ENCODE measurements at places on chromosomes 3 and 15. TPM values are rescaled to one million over a fixed set of nuclear protein-coding genes. Genes with fewer than 3 reads are reported as not detected.
A peak's percentile ranks its signal among the peaks of the same experiment; 100 is the strongest.

- H3K4me1 ChIP-seq: no peaks in the 10 kb centered on the region
- no peaks in the 10 kb centered on the region for H3K36me3 ChIP-seq
- no peak overlapping the region for H3K27ac ChIP-seq
- H3K4me3 ChIP-seq: no peak overlapping the region
- H3K27me3 ChIP-seq: no peaks in the 10 kb centered on the region
These were observed 148.5 kb downstream of the SOX2 start for GRCh38 chr3:181860235-181860634.

- H3K27me3 ChIP-seq: no peaks in the 10 kb centered on the region
- H3K4me3 ChIP-seq: no peak overlapping the region
- DNase-seq: no peak
- no peaks in the 10 kb centered on the region for H3K4me1 ChIP-seq
These were observed 155.9 kb upstream of the BCL6 start for GRCh38 chr3:187900993-187901755.

SYNPR gene
- not detected for total RNA-seq

PARP3 gene
- total RNA-seq: 18.1 TPM

DNA sequence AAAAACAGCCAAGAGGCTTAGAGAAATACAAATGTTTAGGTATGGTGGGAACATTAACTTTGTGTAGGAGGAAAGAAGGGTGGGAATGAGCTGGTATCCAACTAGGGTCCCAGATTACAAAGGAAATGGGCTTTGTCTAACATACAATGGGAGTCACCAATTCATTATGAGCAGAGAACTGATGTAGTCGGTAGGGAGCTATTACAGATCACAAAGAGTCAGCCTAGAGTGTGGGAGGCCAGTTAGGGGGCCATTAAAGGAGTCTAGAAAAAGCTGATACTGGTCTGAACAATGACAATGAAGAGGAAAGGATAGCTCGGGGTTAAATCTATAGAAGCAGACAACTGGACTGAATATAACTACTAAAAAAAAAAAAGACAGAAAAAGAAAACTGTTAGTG is 15.5 kb downstream of the ANO10 start:
- H3K4me3 ChIP-seq: no peak overlapping the region
- no peaks in the 10 kb centered on the region for H3K36me3 ChIP-seq
- H3K27ac ChIP-seq: no peak overlapping the region
- H3K4me1 ChIP-seq: no peaks in the 10 kb centered on the region

- no peaks in the 10 kb centered on the region for H3K4me1 ChIP-seq
- H3K4me3 ChIP-seq: no peak overlapping the region
- H3K27me3 ChIP-seq: no peaks in the 10 kb centered on the region
- H3K27ac ChIP-seq: no peak overlapping the region
These were observed 2.6 kb downstream of the CLDN1 start for GRCh38 chr3:190319660-190320059.

GRCh38 chr3:145704020-145704419 is 457.0 kb downstream of the PLOD2 start:
- H3K4me1 ChIP-seq: no peaks in the 10 kb centered on the region
- no peaks in the 10 kb centered on the region for H3K27me3 ChIP-seq
- DNase-seq: no peak
- no peaks in the 10 kb centered on the region for H3K36me3 ChIP-seq
- no peak overlapping the region for H3K27ac ChIP-seq

DNA sequence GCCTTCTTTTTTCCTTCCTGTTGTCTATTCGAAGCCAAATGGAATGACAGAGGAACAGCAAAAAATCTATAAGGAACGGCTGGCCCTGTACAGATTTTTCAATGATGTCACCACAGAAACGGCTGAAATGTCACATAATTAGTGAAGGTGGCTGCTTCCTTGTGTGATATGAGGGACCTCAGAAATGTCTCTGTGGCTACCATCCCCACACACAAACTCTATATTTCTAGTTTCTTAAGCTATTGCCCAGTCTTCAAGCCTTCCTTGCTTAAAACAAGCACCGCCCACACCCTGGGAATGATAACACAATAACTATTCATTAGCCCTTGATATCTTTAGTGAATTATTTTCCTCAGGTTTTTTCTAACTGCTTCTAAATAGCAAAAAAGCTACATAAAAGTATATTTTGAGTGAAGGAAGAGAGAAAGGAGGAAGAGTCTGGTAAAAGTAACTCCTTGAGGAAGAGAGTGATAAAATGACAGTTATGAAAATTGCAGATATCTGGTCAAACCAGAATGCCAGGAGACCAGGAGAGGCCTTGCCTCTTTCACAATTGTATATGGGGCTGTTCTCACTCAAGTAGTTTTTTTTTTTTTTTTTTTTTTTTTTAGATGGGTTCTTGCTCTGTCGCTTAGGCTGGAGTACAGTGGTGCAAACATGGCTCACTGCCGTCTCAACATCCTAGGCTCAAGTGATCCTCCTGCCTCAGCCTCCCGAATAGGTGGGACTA is 38.7 kb downstream of the FMN1 start:
- DNase-seq: no peak
- no peak overlapping the region for H3K4me3 ChIP-seq
- no peaks in the 10 kb centered on the region for H3K36me3 ChIP-seq
- H3K27me3 ChIP-seq: no peaks in the 10 kb centered on the region
- no peak overlapping the region for H3K27ac ChIP-seq
- H3K4me1 ChIP-seq: no peaks in the 10 kb centered on the region

GRCh38 chr3:138066383-138066782 is 49.0 kb downstream of the DZIP1L start:
- DNase-seq: no peak
- no peaks in the 10 kb centered on the region for H3K36me3 ChIP-seq
- H3K4me3 ChIP-seq: no peak overlapping the region
- H3K4me1 ChIP-seq: no peaks in the 10 kb centered on the region
- H3K27ac ChIP-seq: no peak overlapping the region

UBAP1L gene
- total RNA-seq: 5.4 TPM

GRCh38 chr3:128625409-128625945 is 25.1 kb downstream of the RPN1 start:
- H3K27me3 ChIP-seq: no peaks in the 10 kb centered on the region
- no peak for DNase-seq
- H3K4me1 ChIP-seq: no peaks in the 10 kb centered on the region
- H3K4me3 ChIP-seq: no peak overlapping the region
- peaks cover 2% of the 10 kb centered on the region for H3K36me3 ChIP-seq

UTS2B gene
- 0.78 TPM for total RNA-seq

SCAMP5 gene
- total RNA-seq: 5.8 TPM

GOLGB1 gene
- 74.0 TPM for total RNA-seq

DNA sequence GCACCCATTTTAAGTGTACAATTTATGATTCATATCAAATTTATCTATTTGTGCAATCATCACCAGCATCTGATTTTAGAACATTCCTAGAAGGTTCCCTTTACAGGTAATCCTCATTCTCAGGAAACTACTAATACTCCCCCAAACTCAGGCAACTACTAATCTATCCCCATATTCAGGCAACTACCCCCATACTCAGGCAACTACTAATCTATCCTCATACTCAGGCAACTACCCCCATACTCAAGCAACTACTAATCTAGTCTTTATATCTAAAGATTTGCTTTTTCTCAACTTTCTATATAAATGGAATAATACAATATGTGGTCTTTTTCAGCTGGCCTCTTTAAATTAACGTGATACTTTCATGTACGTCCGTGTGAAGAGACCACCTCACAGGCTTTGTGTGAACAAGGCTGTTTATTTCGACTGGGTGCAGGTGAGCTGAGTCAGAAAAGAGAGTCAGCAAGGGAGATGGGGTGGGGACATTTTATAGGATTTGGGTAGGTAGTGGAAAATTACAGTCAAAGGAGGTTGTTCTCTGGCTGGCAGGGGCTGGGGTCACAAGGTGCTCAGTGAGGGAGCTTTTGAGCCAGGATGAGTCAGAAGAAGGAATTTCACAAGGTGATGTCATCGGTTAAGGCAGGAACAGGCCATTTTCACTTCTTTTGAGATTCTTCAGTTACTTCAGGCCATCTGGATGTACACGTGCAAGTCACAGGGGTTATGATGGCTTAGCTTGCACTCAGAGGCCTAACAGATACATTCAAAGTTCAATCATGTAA is 1444.5 kb upstream of the CADM2 start:
- H3K4me3 ChIP-seq: no peak overlapping the region
- no peaks in the 10 kb centered on the region for H3K4me1 ChIP-seq
- H3K36me3 ChIP-seq: no peaks in the 10 kb centered on the region
- H3K27ac ChIP-seq: no peak overlapping the region
- H3K27me3 ChIP-seq: no peaks in the 10 kb centered on the region
- DNase-seq: no peak

DNA sequence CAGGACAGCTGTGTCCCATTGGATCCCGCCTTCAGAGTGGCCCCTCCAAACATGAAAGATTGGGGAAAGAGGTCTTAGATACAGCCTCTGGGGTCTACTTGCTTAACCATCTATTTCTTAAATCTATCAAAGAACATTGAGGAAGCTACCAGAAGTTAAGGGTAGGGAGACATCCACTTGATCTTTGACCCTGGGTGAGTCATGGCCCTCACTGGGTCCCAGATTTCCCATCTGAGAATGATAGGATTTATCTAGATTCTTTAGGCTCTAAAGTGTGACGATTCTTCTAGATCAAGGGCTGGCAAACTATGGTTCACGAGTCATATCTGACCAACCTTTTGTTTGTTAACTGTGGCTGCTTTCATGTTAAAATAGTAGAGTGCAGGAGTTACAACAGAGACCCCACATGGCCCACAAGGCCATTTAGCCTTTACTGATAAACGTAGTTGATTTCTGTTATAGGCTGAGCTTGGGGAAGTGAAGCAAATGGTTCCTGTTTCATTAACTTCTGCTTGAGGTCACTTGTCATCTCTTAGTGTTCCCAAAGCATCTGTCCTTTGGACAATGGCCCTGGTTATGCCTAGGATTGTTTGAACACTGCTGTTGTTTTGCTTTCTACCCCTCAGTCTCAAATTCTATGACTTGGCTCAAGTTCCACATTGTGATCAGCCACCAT is 8.0 kb downstream of the MUC13 start:
- no peak overlapping the region for H3K27ac ChIP-seq
- no peaks in the 10 kb centered on the region for H3K36me3 ChIP-seq
- no peaks in the 10 kb centered on the region for H3K4me1 ChIP-seq
- no peak overlapping the region for H3K4me3 ChIP-seq

IGF2BP2 gene
- 17.5 TPM for total RNA-seq

SLITRK3 gene
- total RNA-seq: 0.24 TPM

DNA sequence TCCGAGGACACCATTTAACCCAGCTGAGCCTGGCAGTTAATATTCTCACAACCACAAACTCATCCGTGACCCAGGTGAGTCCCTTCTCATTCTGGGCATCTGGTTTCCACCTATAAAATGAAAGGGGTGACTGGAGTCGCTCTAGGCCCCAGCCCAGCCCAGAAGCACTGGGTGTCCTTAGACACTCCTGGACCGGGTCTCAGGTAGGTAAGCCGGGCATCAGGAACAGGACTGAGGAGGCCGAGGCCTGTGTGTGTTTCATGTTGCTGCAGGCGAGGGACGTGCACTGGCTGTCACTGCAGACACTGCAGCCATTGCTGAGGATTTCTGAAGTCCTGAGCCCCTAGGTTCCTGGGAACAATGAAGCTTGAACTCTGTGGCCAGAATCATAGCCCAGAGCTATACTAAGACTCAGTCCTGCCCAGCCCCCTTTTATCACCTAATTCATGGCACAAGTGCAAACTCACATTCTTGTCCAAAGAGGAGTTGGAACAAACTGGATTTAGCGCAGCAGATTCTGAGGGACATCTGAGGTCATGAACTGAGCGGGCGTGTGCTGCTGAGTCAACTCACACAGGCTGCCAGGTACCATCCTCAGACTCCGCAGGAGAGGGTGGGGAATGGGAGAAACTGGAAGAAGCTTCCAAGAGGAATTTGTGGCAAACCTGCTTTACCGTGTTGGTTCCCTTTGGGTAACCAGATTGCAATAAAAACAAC is 184.9 kb downstream of the FAM43A start:
- H3K4me3 ChIP-seq: no peak overlapping the region
- no peaks in the 10 kb centered on the region for H3K4me1 ChIP-seq
- no peaks in the 10 kb centered on the region for H3K27me3 ChIP-seq
- H3K27ac ChIP-seq: no peak overlapping the region
- peak; percentile 35 for DNase-seq
- no peaks in the 10 kb centered on the region for H3K36me3 ChIP-seq

- no peak overlapping the region for H3K27ac ChIP-seq
- no peaks in the 10 kb centered on the region for H3K27me3 ChIP-seq
- no peaks in the 10 kb centered on the region for H3K4me1 ChIP-seq
- H3K4me3 ChIP-seq: no peak overlapping the region
- no peaks in the 10 kb centered on the region for H3K36me3 ChIP-seq
These were observed 7.5 kb upstream of the DNAAF4 start for GRCh38 chr15:55515491-55515890.

DNA sequence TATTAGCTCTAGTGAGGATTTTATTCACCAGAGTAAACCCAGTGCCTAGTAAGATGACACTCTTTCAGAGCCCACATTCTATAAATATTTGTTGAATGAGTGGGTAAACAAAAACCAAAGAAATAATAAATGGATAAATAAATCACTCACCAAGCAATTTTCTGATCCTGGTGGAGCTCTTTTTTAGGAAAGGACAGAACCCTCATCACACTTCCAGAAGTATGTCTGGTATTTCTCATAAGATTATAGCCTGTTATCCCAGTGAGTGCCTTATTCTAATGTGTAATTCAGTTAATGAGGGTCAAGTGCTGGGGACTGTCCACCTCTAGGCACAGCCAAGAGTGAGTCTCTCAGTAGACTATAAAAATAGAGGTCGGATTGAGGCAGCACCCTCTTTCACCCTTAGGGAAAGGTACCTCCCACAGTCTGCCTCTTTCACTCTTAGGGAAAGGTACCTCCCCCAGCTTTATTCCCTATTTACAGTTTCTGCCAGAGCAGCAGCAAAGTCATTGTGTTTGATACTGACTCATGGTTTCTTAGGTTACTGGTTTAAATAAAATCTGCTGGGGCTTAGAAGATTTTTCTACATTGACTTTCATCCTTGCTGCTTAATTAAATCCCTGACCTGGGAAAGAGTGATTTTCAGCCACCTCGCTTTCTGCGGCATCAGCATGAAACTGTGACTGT is 145.0 kb downstream of the STAC start:
- H3K4me1 ChIP-seq: peaks cover 2% of the 10 kb centered on the region
- no peak overlapping the region for H3K27ac ChIP-seq
- no peaks in the 10 kb centered on the region for H3K36me3 ChIP-seq
- H3K27me3 ChIP-seq: no peaks in the 10 kb centered on the region
- no peak for DNase-seq

DNA sequence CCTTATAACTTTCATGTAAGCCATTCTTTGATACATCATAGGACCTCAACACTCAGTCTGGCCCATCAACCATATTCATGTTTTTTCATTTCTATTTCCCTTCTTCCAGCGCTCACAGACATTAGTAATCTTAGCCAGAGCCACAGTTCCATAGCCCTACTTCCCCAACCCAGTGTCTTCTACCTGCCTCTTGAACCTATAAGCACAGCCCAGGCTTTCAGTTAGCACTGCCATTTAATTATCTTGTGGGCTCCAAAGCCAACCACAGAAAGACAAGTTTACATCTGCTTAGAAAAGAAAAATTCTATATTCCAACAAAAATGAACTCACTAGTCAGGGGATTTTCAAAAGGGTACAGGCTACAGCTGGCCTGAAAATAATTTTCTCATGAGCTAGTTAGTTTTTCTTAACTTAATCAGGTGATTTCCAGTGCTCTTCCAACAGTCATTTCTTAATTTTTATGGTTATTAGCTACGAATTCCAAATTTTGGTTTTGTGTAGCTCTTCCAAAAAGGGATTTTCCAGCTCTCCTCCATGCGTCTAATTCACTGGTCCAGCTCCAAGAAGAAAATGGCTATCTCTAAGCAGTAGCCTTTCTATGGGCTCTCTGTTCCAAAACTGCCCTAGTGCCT is 13.7 kb downstream of the CD200 start:
- H3K4me1 ChIP-seq: peaks cover 3% of the 10 kb centered on the region
- H3K27me3 ChIP-seq: no peaks in the 10 kb centered on the region
- H3K27ac ChIP-seq: no peak overlapping the region
- DNase-seq: no peak

- H3K27ac ChIP-seq: peak overlapping the region; percentile 71
- no peaks in the 10 kb centered on the region for H3K36me3 ChIP-seq
- H3K4me3 ChIP-seq: no peak overlapping the region
These were observed 83.1 kb downstream of the DNAJB8 start for GRCh38 chr3:128383316-128384235.

Measured in aorta (tissue), 5 donors.